Progenitor cell of endocrine pancreas (in vitro differentiated cells): ENCODE measurements at places on chromosomes 5 and 9.

DNA sequence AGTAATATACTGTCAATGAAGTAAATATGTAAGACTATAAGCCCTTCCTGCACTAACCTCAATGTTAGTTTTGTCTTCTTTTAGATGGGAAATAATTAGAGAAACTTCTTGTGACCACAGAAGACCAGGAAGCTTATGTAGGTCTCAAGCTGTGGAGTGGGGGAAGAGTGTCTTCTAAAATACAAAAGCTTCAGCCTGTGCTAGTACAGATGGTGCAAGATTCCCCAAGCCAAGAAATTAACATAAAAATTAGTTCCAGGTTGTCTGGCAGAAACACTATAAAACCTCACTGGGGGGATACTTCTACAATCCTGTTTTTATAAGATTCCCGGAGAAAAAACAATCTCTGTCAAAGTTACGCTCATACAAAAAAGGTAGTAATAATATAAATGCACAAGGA lies 103.6 kb downstream of the FNBP1 start:
- no peak for DNase-seq

DNA sequence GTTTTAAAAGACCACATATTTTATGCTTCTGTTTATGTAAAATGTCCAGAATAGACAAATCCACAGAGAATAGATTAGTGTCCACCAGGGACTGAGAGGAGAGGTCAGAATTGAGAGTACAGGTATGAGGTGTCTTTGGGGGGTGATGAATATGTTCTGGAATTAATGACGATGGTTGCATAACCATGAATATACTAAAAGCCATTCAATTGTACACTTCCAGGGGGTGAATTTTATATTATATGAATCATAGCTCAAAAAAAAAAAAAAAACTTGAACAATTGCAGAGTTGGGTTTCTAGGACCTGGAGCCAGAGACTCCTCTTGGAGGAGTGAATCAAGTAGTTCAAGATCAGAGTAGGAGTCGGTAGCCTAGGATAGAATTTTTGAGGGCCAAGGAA lies 57.8 kb upstream of the RUSC2 start:
- no peak for DNase-seq

GRCh38 chr5:119287547-119288111 lies 68.2 kb upstream of the TNFAIP8 start:
- DNase-seq, result no peak

DNA sequence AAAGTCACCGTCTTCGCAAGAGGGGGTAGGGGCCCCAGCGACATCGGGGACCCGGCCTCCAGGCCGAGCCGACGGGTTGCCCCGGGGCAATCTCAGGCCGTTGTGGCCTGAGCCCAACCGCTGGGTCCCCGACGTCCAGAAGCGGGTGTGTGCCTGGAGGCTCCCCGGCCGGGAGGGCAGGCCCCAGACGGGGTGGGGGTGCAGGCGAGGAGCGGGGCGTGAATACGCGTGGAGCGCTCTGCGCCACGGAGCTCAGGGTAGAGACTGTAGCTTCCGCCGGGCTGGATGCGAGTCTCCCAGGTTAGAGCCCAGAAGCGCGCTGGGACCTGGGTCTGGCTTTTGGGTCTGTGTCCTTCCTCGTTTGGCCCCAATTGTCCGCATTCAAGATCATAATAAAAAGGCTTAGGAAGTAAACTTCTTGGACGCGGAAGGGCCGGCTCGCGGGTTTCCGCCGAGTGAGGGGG lies 3.5 kb downstream of the BARX1 start:
- no peak for DNase-seq

DNA sequence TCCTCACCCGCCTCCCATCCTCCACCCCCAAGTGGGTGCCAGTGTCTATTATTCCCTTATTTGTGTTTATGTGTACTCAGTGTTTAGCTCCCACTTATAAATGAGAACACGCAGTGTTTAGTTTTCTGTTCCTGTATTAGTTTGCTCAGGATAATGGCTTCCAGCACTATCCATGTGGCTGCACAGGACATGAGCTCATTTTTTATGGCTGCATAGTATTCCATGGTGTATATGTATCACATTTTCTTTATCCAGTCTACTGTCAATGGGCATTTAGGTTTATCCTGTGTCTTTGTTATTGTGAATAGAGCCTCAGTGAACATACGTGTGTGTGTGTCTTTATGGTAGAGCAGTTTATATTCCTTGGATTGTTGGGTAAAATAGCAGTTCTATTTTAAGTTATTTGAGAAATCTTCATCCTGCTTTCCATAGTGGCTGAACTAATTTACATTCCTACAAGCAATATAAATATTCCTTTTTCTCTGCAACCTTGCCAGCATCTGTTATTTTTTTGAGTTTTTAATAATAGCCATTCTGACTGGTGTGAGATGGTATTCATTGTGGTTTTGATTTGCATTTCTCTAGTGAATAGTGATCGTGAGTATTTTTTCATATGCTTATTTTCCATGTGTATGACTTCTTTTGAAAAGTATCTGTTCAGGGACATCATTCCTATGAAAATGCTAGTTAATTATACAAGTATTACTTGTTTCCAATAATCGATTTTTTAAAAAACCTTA lies 164.0 kb upstream of the CCDC152 start:
- no peak for DNase-seq
